Motor neuron (in vitro differentiated cells): ENCODE measurements at places on chromosomes 16 and 17. TPM values are rescaled to one million over a fixed set of nuclear protein-coding genes. Genes with fewer than 3 reads are reported as not detected.

The SLC4A1 gene
- total RNA-seq: 0.18 and 0.62 TPM in 2 replicates

GRCh38 chr17:77366206-77366557 is 225.4 kb downstream of the SEC14L1 start:
- no peak for ATAC-seq

The KRT28 gene
- not detected in 2 replicates for total RNA-seq

DNA sequence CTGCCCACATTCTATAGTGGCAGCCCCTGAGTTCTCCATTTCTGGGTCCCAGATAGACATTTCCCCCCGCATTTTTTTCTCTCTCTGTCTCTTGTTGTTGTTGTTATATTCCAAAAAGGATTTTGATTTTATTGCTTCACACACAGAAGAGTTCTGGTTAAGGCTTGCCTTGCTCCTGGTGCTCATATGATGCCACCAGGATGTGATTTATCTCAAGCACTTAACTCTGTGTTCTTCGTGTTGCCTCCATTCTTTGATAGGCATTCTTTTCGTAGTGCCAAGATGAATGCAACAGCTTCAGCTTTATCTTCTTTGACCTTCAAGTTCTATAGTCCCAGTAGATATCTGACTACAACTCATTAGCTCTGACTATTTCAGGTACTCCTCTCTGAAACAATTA is 9.1 kb downstream of the ITGA3 start:
- ATAC-seq: no peak

The CTF1 gene
- 1.9 and 2.9 TPM in 2 replicates for total RNA-seq

- no peak for ATAC-seq
These were observed 42.8 kb downstream of the USP22 start for GRCh38 chr17:20999841-21000532.

DNA sequence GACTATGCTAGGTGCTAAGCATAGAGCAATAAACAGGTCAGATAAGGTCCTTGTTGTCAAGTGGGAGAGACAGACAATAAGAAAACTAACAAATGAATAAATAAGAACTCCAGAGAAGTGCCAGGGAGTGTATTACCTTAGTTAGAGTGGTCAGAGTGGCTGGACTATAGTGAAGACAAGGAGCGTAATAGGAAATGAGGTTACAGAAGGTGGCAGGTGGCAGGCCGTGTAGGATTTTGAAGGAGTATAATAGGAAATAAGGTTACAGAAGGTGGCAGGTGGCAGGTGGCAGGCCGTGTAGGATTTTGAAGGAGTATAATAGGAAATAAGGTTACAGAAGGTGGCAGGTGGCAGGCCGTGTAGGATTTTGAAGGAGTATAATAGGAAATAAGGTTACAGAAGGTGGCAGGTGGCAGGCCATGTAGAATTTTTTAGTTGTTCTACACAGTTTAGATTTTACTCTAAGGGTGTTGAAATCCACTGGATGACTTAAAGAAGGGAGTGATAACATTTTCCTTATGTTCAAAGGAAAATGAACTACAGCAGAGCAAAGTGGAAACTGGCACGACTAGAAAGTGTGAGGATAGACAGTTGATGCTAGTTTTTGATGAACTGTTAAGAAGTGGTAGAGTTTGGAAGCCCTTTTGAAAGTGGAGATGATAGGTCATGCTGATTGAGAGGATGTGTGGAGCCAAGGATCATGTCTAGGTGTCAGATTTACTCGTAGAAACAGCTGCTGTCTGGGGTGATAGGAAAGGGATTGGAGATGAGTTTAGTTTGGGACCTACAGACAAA is 3.6 kb upstream of the KRTAP3-1 start:
- ATAC-seq: no peak

The SLC47A1 gene
- 0.16 TPM in 1 of 2 replicates, not detected in the other for total RNA-seq

The TBC1D3K gene
- total RNA-seq: not detected in 2 replicates
